ENCODE measurements at places on chromosomes 12 and 14. TPM values are rescaled to one million over a fixed set of nuclear protein-coding genes. Genes with fewer than 3 reads are reported as not detected.

DNA sequence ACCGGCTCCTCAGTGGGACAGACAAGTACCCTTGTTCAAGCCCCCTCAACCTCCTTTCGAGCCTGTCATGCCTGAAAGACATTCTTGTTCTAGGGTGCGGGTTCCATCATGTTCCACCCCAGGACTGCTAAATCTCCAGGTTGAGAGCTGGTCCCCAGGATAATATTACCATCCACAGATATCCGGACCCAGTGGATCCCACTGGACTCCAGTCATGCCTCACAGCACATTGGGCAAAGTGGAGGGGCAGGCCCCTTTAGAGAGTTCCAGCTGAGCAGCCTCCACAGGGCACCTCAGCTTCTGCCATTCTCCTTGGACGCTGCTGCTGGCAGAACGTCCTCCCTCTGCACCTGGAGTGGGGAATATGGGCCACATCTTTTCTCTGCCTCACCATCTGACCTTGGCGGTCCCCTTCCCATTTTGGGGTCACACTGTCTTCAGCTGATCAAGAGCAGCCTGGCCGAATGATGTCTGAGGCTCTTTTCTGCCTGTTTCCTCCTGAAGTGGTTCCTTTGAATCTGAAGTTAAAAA, 137.4 kb downstream of the BCL11B start:
- no peak for DNase-seq

DNA sequence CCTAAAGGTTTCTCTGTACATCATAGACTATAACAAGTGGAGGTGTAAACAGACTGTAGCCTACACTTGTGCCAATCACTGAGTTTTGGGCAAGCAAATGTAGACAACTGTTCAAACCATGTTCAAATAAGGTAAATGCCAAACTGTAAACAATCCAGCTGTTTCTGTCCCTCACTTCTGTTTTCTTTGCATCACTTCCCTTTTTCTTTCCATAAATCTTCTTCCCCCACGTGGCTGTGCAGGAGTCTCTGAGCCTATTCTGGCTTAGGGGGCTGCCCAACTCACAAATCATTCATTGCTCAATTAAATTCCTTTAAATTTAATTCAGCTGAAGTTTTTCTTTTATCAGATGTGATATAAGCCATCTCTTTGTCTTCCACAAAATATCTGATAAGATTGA, 65.1 kb upstream of the CPM start:
- DNase-seq, result no peak

DNA sequence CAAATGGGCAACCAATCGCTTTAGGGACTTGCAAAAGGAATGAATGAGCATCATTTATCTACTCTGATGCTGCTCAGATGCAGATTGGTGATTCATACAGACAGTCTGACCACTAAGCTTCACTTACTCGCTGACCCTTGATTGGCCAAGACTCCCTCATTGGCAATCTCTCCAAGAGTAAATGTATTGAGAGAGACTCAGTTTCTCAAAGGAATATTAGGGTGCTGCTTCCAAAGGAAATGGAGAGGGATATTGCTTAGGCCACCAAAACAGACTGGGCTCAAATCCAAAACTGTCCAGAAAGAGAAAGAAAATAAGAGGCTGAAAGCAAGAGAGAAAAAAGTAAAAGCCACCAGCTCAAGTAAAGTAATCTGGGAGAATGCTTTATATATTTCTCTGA, 785.2 kb downstream of the GALC start:
- no peak for DNase-seq

DNA sequence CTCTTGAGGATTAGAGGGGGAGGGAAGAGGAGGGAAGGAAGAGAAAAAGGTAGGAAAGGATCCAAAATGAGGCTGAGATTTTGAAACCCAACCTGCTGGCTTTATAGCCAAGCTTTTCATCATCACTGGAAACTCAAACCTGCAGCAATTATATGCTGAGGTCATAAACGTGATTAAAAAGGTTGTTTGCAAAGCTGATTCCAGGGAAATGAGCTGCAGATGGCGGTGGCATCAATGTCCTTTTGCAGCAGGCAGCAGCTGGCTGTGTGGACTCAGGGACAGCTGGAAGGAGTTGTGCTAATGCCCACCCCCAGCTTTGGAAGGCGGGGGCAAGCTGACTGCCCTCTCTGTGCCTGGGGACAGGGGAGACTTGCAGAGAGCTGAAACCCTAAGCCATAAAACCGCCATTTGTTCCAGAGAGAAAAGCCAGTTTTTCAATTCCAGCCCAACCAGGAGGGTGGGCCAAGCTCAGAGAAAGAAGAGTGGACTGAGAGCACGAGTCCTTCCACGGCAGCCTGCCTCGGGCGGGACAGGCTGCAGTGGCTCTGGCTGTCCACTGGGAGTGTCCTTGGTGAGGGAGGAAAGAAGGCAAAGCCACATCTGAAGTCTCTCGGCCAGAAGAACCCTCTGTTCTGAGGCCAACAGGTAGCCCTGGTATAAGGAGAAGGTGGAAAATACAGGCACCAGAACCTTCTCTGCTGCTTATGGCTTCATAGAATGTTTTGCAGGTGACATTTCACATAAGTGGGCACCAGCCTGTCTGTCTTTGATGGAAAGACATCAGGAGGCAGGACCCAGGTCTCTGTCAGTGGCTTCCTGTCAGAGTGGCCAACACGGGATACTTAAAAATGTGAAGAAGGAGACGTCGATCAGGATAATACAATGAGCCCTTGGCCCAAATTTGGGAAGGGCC, 90.7 kb downstream of the SINHCAF start:
- DNase-seq, result no peak

GRCh38 chr14:23175823-23176222, 7.6 kb downstream of the SLC7A8 start:
- no peak for DNase-seq

KRT4 gene
- not detected for total RNA-seq

CCDC177 gene
- total RNA-seq, result 0.17 TPM

DNA sequence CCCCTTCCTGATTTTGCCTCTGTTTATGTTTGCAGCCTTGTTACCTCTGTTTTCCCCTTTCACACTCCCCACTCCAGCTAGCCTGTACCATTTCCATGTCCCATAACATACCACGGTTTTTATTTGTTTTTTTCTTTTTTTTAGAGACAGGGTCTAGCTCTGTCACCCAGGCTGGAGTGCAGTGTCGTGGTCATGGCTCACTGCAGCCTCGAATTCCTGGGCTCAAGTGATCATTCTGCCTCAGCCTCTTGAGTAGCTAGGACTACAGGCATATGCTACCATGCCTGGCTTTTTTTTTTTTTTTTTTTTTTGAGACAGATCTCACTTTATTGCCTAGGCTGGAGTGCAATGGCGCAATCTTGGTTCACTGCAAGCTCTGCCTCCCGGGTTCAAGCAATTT, 18.4 kb upstream of the SAMD4A start:
- no peak for DNase-seq

DNA sequence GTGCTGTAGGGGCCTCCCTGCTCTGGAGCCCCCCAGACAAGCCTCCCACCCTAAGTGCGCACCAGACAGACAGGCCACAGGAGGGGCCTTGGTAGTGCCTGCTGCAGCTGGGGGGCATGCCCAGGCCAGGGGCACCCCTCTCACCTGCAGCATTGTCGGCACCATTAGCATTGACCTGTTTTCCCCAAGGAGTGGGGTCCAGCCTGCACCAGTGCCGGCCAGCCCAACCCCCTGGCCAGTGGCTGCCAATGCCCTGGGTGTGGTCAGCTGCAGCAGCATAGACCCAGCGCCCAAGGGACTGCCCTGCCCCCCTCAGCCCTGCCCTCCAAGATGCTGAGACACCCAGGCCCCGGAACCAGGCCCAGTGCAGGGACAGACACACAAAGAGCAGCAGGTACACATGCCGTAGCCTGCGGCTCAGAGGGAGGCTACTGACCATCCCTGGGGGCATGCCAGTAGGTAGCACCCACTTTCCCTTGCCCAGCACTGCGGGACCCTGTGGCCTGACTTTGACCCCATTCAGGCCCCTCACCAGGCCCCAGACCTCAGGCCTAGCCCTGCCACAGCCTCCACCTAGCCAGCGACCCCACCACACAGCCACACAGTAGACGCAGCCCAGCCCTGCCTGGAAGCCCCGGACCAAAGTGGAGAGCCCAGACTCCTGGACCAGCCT, 1.0 kb downstream of the AHNAK2 start:
- DNase-seq, result no peak

- no peak for DNase-seq
Measured at GRCh38 chr14:79395061-79395460, 816.2 kb downstream of the DIO2 start.

DNA sequence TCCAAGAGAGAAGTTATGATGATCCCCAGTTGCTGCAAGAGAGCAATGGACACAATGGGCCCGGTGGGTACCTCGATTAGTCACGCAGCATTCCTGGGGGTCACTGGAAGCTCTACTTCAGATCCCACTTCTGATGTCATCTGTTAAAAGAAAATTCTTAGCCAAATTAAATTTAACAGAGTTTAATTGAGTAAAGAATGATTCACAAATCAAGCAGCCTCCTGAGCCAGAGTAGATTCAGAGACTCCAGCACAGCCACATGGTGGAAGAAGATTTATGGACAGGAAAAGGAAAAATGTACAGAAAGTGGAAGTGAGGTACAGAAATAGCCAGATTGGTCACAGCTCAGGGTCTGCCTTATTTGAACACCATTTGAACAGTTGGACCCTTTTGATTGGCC, 107.5 kb downstream of the SPTSSA start:
- DNase-seq, result no peak

PLXNC1 gene
- total RNA-seq, result 1.2 TPM

GRCh38 chr14:95322651-95323050, 2.9 kb upstream of the CLMN start:
- DNase-seq, result no peak

DNA sequence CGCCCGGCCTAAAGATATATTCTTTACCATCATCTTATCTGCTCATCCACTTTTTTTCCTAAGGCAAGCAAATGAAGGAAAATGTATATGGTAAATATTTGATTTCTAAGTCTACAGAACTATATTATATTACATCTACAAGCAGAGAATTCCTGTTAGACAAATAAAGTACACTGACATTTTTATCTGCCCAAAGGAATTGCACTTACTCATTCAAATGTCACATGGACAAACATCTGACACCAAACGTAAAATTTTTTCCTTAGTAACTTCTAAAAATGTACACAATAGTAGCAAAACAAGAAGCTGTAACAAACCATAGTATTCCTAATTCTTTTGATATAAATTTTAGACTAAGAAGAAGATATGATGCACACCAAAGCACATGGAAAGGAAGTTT, 51.0 kb downstream of the SPPL3 start:
- DNase-seq, result no peak

DNA sequence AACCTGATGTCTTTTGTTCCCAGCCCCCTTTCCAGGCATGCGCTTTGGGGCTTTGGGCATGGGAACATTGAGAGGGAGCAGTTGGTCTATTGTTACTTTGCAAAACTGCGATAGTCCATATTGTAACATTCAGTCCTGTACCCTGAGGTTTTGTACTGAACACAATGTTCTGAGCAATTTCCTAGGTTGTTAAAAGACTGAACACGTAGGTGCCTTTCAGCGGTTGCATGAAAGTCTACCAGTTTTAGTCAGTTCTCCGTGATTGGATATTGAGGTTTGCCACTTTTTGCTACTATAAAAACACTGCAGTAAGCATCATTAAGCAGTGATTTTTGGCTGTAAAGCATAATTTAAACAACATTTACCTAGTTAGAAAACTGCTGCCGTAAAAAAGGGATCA, 20.1 kb downstream of the NGB start:
- no peak for DNase-seq

Data from H7 (cell line).